ENCODE measurements at places on chromosomes 7 and 10.

DNA sequence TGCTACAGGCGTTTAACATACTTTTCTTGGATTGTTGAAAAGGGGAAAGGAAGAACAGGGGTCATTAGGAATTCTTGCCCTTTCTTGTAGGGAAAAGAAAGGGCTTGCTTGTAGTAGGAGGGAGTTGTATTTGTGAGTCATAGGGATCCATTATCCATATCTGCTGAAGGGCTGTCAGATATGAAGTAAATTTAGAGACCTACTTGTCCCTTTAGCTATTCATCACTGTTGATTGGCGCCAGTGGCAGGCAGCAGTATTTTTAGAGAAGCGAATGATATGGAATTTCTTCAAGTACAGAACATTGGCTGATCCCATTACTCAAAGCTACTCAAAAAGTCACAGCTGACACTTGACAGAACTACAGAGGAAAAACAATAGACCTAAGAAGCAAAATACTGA lies 97.7 kb downstream of the CELF2 start:
- DNase-seq: no peak

GRCh38 chr10:58372607-58373441 lies 12.4 kb upstream of the TFAM start:
- no peak for DNase-seq

DNA sequence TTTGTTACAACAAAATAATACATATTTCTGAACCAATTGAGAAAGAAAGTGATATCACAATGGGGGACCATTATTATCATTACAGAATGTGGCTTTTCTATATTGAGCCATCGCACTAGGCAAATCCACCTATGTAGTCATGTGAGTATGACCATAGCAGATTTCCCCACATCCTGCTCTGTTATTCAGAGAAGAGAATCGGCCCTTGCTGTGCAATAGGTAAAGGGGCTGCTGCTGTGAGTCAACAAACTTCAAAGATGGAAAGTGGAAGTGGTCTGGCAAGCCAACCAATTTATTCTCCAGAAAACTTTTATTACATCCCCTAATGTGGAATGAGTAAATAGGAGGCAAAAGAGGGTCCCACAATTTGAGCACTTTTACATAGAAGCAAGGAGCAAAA lies 573.4 kb downstream of the ETV1 start:
- DNase-seq: no peak

- DNase-seq: no peak
Observed at GRCh38 chr10:299512-299911, 164.3 kb downstream of the ZMYND11 start.

DNA sequence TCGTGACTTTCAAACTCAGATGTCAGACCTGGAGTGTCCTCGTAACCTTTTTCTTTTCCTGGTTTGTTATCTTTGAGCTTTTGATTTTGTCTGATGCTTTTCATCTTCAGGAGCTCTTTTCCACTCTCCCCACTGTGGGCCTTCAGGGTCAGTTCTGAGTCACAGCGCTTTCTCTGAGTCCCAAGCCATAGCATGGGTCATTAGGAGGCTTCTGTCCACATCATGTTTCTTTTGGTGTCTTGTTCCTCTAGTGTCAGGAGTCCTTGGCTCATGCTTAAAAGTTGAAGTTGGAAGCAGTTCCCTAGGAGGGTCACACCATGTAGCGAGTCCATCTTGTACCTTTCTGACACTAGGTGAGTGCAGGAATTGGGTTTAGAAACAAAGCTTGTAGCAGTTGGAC lies 40.3 kb downstream of the DAGLB start:
- DNase-seq: no peak

DNA sequence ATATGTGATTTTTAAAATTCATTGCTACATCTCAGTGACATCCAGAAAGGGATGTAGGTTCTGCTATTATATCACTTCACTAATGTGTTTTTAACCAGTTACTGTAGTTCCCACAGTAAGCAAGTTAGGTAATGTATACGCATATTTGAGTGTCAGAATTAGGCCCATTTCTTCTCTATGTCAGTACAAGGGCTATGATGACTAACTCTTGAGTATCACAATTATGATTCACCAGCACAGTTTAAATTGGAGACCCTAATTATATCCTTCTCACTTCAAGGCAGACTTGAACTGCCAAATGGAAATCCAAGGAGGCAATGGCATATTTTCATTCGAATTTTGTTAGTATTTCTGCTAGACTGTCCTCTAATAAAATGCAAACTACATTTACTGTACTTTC lies 23.6 kb downstream of the BZW2 start:
- DNase-seq: no peak

- DNase-seq: no peak
Observed at GRCh38 chr7:81029511-81029910, 110.7 kb upstream of the SEMA3C start.

DNA sequence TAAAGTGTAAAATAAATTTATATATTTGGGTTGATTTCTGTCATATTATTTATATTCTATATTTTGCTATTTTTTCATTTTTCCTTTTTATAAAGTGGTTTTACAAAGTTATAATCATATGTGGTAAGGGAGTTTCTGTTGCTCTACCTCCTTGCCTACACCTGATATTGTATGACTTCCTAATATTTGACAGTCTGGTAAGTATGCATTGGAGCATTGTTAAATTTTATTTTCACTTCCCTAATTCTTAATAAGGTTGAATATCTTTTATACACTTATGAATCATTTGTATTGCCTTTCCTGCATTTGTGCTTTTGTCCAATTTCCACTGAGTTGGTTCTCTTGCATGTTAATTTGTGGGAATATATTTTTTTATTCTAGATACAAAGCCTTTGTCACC lies 492.4 kb downstream of the GRID1 start:
- no peak for DNase-seq

- DNase-seq: no peak
Observed at GRCh38 chr7:33986951-33987947, 81.9 kb downstream of the BMPER start.

GRCh38 chr7:87127019-87127418 lies 25.2 kb upstream of the DMTF1 start:
- no peak for DNase-seq

GRCh38 chr10:23694446-23694920 lies 255.6 kb downstream of the OTUD1 start:
- DNase-seq: peak; percentile 24

- DNase-seq: no peak
Observed at GRCh38 chr7:96823274-96823673, 113.6 kb upstream of the SEM1 start.

DNA sequence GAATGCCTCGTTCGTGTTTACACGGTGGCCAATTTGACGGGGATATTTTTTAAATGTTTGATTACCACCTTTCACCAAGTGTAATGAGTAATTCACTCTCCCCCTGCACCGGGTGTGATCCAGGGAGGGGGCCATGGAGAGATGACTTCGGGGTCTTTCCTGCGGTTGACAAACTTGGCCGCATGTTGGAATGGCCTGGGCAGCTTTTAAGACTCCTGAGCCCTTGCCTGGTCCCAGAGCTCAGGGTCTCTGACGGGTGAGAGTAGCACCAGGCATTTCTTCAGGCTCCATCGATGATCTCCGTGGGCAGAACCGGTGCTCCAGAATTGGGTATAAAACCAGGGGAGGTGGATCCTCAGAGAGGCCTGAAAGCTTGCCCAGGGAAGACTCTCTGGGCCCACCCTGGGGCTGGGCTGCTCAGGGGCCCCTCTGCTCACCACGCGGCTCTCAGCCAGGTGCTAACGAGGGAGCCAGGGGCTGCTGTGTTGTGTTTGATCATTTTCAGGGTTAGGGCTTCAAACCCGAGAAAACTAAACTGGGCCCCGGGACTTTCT lies 882 bp downstream of the ZNF282 start:
- DNase-seq: peak; percentile 57

- DNase-seq: no peak
Observed at GRCh38 chr7:49433794-49434193, 339.6 kb upstream of the VWC2 start.

- DNase-seq: no peak
Observed at GRCh38 chr10:33233221-33233620, 101.2 kb downstream of the NRP1 start.

- DNase-seq: no peak
Observed at GRCh38 chr7:153383781-153384180, 624.2 kb downstream of the ACTR3B start.

DNA sequence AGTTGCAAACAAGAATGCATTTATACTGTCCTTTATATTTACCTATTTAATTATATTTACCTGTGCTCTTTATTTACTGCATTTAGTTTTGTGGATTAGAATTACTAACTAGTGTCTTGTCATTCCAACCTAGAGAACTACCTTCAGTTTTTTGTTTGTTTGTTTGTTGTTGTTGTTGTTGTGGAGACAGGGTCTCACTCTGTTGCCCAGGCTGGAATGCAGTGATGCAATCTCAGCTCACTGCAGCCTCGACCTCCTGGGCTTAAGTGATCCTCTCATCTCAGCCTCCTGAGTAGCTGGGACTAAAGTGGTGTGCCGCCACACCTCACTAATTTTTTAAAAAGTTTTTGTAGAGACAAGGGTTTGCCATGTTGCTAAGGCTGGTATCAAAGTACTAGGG lies 156.4 kb upstream of the AKR1E2 start:
- no peak for DNase-seq

- DNase-seq: no peak
Observed at GRCh38 chr7:154383045-154383444, 330.8 kb downstream of the DPP6 start.

DNA sequence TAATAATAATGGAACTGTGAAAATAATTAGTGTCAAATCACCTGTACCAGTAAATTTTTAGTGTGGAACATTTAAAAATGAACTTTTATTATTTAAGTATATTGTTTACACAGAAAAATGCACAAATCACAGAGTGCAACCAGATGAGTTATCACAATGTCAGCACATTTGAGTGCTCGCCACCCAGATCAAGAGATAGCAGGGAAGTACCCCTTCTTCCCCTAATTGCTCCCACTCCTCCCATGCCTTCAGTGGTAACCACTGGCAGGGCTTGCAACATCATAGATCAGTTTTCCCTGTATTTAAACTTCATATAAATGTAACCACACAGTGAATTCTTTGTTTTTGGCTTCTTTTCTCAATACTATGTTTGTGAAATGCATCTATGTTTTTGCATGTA lies 7.8 kb upstream of the GPR141 start:
- no peak for DNase-seq

DNA sequence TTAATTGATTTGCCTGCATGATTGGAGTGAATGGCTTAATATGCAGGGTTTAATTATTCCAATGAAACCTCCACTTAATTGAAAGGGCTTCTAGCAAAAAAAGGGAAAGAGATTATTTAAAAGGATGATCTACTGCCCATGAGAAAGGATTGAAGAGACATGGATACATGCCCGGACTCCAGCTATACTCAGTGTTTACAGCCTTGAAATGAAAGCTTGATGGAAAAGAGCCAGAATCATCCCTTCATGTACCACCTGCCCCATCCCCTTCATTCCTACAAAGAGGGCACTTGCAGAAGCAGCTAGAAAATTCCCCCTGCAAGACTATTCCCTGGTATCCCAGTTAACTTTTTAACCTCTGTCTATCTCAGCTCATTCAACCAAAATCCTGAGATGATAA lies 78.4 kb downstream of the CARD11 start:
- no peak for DNase-seq

GRCh38 chr10:17085011-17085725 lies 44.4 kb downstream of the CUBN start:
- no peak for DNase-seq

DNA sequence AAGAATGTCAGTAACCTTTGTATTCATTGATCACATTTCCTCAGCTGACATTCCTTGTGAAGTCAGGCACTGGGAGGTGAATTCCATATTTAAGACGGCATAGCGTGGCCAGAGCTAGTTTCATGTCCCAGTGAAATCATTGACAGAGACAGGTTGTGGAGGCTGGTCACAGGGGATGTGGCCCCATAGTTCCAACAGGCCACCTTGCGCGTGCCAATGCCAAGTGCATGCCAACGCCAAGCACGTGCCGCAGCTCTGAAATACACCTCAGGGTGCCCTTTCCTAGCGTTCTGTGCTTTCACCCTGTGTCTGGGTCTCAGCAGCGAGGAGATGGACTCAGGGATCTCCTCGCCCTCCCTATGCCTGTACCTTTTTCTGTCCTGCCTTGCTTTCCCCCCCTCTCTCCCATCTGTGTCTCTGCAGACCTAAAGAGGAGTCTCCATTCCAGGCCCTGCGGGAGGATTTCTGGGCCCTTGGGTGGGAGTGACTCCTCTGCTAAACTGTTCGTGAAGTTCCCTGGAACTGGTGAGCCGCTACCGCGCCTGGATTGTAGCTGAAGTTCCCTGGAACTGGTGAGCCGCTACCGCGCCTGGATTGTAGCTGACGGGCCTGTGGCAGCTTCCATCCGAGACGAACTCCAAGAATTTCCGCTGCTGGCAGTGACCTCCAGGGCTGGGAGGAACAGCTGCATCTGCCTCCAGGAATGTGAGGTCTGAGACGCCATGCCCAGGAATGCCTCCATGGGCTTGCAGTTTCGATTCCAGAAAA lies 19.7 kb downstream of the AQP1 start:
- peak; percentile 4 for DNase-seq

GRCh38 chr7:139949629-139950028 lies 113.1 kb downstream of the PARP12 start:
- no peak for DNase-seq

GRCh38 chr10:87092376-87092860 lies 2.2 kb downstream of the GLUD1 start:
- no peak for DNase-seq

GRCh38 chr10:110711382-110711781 lies 67.2 kb downstream of the RBM20 start:
- DNase-seq: no peak

DNA sequence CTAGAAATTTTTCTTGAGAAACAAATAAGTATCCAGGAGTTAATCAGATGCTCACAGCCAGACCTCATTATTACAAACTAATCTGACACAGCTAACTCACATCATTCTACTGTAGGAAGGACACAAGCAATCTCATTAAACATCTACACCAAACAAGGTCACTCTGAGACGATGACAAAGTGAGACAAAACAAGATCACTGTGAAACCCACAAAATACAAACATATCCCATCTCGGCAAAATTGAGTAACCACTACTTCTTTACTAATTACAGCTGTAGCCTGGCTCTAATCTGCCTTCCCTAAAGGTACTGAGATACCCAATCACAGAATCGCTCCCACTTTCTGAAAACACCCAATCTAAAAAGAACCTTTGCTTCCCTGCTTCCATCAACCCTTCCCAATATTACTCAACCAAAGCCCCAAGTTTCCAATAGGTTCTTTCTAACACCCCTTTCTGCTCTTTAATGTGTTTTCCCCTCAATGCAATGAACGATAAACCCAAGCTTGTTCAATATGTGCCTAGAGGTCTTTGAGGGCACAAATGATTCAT lies 26.9 kb downstream of the CCDC6 start:
- no peak for DNase-seq

Data from activated T-cell treated with anti-CD3 and anti-CD28 coated beads, Interleukin-2, amount 50 U/mL, for 48 hours (primary cell).